Stimulated activated CD8-positive, alpha-beta memory T cell treated with anti-CD3 and anti-CD28 coated beads, Interleukin-4, amount 100 ng/mL, for 4 hours (primary cell): ENCODE measurements at places on chromosomes 2 and 18.

DNA sequence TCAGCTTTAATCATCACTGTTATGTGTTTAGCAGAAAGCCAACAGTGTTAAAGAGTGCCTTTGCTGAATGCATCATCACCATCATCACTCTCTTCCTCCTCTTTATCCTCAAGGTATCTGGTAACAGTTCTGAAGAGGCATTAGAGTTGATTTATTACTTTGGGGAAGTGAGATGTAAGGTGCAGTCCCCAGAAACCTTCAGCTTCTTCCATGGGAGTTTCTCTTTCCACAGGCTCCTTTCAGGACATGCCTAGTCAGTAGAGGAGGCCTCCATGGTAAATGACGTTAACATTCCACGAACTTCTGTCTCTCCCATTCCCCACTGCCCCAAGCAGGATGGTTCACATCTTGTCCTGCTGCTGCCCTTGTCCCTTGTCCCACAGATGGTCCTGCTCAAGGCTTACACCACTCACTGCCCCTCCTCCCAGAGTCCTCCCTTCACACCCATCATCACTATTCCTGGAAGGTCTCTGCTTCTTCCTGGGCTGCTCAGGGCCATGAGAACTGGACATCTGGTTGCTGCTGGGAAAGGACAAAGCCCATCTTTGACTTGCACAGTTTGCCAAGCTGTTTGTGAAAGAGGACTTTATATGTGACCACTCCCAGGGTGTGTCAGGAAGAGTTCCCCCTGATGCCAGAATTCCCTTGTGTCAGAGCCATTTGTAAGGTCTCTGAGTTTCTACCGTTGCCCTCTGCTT, 5.3 kb upstream of the REG1A start:
- no peak for DNase-seq

DNA sequence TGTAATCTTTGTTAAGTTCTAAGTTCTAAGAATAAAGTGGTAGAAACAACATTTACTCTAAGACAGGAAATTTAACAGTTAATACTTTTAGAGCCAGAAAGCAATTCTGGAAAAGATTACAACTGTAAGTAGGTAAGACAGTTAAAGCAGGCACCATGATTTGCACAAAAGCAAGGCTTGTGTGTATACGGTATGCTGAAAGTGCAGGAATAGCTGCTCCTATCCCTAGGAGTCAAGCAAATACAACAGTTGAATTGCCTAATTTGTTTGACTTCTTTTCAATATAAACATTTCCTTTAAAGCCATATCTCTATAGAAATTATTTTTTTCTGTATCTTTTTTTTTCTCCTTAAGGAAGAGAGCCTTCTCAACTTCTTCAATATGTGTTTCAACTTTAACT, 116.4 kb downstream of the KCNJ3 start:
- no peak for DNase-seq

DNA sequence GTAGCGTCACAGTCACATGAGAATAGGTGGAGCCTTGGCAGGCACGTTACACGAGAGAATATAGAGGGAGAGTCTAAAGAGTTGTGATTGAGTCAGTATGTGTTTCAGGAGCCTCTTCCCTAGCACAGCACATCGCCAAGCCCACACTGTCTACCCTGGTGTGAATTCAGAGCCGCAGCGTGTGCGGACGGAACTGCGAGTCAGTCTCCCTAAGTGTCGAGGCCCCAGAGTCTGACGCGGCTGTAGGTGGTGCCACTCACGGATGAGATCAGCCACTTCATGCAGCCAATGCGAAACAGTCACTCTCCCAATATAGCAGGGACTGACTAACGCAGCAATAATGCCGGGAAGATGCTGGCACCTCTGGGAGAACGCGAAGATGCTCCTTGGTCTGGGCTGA, 587.3 kb upstream of the ID2 start:
- no peak for DNase-seq

GRCh38 chr2:67399144-67399543, 2.0 kb downstream of the ETAA1 start:
- no peak for DNase-seq

DNA sequence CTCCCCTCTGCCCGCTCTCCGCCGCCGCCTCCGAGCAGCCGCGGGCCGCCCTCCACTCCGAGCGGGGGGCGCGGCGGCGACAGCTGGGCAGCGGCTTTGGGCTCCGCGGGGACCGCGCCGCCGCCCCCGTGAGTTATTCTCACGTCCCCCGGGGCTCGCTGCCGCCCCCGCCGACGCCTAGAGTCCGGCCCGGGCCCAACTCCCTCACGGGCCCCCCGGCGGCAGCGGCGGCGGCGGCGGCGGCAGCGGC, 645 bp downstream of the MIB1 start:
- no peak for DNase-seq

DNA sequence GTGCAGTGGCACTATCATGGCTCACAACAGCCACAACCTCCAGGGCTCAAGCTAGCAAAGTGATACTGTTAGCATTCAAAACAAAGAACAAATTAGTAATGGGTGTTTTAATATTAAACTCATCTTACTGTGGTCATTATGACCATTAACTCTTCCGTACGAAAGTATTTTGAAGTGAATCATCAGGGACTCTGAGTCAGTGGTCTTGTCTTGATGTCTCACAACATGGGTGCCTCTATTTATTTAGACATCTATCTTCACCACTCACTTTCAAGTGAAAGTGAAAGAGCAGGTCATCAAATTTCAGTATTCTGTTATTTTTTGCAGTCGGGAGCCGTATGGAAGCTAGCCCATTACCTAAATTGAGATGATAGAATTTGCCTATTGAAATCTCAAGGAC, 1118.2 kb downstream of the DPP10 start:
- DNase-seq, result no peak

DNA sequence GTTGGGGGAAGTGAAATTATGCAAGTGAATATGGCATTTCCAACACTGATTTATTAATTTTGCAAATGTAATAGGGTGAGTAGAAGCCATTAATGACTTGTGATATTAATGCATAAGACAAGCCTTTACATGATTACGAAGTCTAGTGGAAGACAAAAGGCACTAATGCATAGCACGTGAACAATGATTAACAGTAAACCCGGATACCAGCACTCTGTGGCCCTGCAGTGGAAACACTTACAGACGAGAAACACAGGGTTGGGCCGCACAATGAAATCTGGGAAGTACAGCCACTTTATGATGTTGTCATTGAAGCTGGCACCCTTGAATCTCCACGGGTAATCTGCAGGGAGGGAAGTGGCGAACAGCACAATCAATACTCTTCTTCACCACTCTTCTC, 233.4 kb downstream of the NAPG start:
- DNase-seq, result no peak

DNA sequence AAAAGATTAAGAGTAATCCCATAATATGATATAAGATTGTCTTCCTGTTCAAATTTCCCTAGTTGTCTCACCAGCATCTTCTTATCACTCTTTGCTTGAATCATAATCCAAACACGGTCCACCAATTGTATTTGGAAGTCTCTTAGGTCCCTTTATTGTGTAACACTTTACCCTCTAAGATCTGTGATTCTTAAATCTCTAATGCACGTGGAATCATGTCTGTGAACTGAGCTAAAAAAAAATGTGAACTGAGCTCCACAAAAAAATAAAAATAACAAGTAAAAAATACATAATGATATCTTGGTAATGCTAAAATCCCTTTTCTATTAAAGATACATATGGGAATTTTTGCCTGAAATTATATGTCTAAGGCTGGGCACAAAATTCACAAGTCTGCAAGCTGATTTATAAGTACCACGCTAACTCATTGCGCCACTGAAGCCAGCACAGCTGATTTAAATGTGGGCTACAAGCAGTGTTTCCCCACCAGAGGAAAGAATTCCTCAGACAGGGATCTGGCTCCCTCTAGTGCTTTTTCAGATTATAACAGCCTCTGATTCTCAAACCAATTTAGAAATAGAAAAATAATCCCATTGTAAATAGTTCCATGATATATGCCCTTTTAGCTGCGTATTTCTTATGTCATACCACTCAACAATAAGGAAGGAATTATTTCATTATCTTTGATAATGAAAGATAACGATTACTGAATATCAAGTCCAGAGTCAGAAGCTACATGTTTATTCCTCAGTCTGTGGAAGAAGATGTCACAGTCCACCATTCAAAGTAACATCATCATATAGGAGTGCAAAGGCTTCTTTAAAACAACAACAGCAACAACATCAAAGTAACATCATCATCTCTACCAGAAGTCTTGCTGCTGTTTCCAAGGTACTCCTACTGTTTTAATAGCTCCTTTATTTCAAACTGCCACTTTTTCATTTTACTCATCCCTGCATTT, 22.9 kb downstream of the RBM43 start:
- DNase-seq, result no peak

DNA sequence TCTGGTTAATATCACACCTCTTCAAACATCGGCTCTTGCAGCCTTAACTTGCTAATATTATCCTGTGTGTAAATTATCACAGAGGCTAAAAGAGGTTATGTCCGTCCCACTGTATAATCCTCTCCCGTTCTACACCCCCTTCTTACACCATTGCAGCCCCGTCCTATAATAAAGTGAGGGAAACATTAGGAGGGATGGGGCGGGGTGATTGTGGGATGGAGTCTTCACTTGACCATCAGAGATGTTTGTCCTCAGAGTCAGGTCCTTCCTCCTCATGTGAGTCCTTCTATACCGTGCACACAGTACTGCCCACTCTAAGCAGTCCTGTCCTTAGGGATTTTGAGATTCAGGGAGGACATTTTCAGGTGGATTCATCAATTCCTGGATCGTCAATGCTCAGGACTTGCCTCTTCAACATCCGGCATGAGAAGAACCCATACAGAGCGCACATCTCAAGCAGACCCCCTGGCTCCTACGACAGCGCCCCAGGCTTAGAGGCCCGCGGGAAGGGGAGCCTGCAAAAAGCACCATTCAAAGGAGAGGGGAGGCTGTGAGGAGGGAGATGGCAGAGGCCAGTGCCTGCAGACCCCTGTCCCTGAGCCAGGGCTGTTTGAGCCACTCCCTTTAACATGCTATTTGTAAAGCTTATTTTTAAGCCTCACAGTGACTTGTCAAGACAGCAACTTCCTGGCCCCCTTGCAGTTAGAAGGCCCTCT, 42.8 kb upstream of the ASB18 start:
- DNase-seq, result no peak

GRCh38 chr2:152440460-152440859, 105.5 kb downstream of the FMNL2 start:
- DNase-seq, result no peak

DNA sequence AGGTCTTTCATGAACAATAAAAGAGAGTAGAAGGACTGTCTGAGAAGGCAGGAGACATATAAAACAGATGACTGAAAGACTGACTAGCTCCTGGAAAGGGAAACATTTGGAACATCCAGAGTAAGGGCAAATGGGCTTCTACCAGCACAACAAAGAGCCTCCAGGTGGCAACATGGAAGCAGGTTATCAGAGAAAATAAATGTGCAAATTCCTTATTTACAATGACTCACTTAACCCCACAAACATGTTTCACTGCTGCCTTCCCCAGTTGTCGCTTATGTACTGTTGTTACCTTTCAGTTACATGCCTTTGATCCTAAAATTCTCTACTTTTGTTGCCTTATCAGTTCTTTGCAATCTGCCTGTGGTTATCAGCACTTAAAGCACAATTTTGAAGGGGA, 117.0 kb downstream of the HIBCH start:
- DNase-seq, result no peak

DNA sequence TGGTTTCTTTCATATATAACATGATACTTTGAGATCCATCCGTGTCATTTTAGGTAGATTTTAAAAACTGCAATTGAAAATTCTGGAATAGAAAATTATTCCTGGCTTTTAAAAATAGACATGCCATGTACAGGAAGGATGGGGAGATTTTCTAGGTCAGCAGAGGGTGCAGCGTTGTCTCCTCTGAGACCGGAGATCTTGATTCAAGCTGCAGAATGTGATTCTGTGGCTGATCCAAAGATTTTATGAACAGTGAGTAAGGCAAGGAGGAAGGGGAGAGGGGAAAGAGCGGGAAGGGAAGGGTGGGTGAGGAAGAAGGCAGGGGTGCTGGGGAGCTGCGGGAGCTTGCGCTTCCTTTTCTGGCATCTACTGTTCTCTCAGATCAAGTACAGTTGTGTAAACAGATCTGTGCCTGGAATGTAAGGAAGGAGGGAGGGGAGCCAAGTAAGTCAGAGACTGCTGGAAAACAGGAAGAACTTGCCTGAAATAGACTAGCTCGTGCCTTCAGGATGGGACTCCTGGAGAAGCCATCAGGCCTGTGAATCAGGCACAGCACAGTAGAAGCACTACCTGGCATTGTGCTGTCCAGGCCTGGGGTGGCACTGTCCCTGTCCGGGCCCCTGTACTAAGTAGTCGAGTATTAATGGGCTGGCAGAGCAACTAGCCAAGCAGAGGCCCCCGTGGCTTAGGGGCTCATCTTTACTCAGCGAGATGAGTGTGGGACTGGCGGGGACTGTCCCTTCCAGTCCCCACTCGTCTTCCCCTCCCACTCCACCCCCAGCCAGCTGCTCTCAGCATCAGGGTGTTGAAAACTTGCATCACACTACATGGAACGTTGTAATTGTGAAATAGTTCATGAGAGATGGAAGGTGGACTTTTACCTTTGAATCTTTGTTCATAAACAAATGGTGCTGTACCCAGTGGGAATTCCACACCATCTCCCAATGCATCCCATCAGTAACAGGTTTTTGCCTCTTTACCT, 163.5 kb downstream of the UXS1 start:
- peak; percentile 12 for DNase-seq

DNA sequence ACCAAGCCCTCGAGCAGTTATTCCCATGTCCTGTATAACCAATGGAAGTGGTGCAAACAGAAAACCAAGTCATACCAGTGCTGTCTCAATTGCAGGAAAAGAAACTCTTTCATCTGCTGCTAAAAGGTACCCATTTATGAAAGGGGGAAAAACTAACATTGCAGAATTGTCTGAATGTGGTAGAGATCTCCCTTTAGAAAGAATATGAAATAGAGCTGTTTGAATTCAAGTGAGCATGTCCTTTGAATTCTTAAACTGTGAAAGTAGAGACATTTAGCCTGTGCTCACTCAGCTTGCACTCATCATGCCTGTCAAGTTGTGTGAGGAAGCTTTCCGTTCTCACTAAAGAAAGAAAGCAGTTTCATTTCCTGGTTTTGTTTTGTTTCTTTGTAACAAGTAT, 87.4 kb downstream of the EML4 start:
- DNase-seq, result no peak
